ENCODE measurements at places on chromosomes 12 and 14.

DNA sequence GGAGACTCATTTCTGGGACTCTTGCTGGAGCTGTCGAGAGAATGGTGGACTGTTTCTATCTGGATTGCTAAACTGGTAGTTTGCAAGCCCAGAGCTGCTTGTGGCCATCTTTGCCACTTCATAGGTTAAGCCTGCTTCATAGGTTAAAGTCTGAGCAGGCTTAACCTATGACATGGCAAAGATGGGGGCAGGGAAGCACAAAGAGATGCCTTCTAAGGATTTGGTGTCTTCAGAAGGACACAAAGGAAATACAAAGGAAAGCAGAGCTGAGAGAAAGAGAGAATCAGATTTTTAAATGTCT lies 78.4 kb upstream of the MAX start:
- no peak for DNase-seq

- no peak for DNase-seq
Measured at GRCh38 chr12:75457191-75457590, 23.4 kb upstream of the GLIPR1 start.

DNA sequence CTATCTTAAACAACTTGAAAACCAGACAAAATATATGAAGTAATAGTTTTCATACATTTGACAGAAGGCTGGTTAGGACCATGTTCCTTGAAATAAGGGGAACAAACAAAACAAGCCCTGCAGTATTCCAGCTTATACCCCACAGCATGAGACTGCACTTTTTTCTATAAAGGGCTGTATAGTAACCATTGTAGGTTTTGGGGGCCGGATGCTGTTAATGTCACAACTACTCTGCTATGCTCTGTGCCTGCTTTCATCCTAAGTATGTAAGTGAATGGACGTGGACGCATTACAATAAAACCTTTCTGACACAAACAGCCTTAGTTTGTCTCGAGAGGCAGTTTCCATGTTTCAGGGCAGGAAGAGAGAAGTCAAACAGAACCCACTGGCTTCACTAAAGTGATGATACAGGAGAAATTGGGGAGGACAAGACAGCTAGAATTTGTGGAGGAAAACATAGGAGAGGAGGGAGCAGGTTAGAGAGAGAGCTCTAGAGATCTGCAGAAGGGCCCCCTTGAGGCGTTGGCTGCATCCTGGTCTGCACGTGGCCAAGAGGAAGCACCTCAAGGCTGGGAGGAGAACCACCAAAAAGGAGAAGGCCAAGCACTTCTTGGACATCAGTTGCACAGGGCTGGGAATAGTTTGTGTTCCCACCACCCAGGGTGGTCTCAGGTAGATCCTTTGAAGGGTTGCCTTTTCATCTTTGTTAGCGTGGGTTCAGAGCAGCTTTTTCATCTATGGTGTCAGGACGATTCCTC lies 63.7 kb downstream of the TRAF3 start:
- DNase-seq, result no peak

GRCh38 chr12:123076604-123077297 lies 74.1 kb downstream of the PITPNM2 start:
- DNase-seq, result no peak

DNA sequence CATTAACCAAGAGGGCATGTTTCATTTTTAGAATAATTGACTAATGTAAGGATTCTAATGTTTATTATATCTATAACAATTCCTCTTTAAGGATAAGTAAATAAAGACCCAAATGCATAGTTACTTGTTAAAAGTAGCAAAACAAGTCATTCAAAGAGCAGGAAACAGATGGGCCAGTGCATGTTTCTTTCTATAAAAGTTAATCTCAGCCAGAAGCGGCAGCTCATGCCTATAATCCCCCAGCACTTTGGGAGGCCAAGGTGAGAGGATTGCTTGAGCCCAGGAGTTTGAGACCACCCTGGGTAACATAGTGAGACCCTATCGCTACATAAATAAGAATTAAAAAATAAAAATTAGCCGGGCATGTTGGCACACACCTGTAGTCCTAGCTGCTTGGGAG lies 391.0 kb upstream of the RGS6 start:
- DNase-seq, result no peak

GRCh38 chr12:27906658-27907473 lies 65.7 kb downstream of the PTHLH start:
- DNase-seq, result no peak

GRCh38 chr14:80425686-80426085 lies 214.4 kb upstream of the DIO2 start:
- DNase-seq, result no peak

- no peak for DNase-seq
Measured at GRCh38 chr12:81558031-81558430, 201.1 kb downstream of the PPFIA2 start.

GRCh38 chr12:32496946-32497345 lies 97.6 kb downstream of the FGD4 start:
- DNase-seq, result no peak

DNA sequence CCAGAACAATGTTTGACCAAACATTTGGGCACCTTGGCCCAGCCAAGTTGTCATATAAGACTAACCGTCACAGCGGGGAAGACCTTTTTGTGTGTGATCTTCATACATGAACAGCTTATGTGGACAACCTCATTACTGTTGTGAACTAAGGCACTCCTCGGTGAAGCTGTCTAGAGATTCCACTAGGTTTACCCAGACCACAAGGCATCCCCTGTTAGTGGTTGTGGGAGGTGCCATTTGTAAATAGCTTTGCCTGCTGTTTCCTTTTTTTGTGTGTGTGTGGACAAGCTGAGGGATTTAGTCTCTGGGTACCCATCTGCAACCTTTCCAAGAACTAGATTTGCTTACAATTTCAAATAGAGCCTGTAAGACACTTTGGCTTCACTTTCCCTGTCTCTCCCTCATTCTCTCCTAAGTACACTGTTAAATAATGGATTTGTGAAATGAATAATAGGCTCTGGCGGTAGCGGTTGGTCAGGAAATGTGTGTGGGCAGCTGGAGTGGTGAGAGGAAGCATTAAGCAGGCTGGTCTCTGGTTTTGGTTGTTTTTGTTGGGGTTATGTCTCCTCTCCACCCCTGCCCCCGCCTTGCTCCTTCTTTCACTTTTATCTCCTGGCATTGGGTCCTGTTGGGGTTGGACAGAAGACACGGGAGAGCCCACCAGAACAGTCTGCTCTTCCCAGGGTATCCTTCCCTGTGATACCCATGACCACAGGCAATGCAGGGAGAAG lies 727.6 kb downstream of the VRK1 start:
- DNase-seq, result no peak

DNA sequence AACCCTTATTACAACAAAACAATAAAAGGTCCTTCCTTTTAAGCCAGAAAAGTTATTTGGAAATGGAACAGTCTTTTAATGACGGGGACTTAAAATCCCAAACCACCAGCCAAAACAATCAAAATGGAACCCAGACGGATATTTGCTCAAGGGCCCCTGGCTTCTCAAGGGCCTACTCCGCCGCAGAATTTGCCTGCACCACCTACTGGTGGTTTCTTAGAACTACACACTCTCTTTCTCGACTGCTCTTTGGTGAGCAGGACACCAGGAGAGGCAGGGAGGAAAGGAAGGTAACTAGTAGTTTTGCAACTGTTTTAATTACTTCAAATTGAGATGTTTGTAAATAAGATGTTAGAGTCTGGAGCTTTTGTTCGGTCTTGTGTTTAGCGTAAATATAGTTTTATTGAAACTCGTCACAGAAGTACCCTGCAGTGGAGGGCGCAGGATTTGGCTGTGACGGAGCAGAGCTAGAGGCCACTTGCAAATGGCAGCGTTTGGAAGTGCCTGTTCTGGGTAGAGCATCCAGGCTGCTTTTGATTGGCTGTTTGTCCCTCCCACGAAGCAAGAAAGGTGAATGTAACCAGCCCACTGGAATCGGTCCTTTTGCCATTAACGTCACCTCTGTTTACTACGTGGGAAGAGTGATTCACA lies 238.5 kb downstream of the CACNA1C start:
- peak; percentile 60 for DNase-seq

GRCh38 chr12:62698701-62699101 lies 232.1 kb downstream of the MON2 start:
- DNase-seq, result no peak

All from sigmoid colon (tissue), 7 donors.